ENCODE measurements at places on chromosomes 7 and 10.
A peak's percentile ranks its signal among the peaks of the same experiment; 100 is the strongest.

- DNase-seq: no peak
Measured at GRCh38 chr7:135745703-135746312, 2.8 kb downstream of the FAM180A start.

DNA sequence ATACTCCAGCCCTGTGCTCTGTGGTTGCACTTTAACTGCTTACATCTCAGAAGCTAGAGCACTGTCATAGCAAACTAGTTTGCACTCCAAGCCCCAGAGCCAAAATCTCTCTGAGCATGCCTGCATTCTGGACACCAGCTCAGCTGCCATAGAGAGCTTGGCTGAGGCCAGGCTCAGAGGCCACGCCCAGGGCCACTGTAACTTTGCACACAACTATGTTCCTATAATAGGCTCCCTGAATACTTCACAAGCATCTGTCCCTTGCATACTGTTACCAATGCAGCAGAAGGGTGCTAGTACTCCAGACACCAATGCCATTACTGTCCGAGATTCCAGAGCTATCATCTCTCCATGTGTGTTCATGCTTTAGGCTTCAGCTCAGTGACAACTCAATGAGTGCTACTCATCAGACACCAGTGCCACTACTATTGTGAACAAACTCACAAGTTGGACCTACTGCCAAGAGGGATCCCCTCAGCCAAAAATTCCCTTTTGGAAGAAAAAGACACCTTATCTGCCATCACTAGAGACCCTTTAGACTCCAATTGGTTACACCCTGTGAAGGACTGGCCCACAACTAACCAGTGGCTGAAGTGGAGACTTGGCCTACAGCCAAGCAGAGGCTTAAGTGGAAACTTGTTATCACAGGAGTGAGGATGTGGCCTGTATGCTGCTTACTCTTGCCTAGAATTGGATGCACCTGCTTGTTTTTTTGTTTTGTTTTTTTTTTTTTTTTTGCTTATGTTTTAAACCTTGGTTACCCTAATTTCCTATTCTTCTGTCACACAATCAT lies 211.6 kb upstream of the MAGI2 start:
- DNase-seq: no peak

DNA sequence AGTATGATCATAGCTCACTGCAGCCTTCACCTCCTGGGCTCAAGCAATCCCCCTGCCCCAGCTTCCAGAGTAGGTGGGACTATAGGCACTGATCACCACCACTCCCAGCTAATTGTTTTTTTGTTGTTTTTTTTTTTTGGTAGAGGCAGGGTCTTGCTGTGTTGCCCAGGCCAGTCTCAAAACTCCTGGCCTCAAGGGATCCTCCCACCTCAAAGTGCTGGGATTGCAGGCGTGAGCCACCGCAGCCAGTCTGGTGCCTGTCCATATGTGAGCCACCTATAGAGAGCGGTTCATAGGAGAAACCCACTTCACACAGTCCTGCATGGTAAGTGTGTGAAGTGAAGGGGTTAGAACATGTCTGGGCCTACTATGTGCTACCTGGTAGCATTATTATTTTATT lies 47.5 kb downstream of the SLC29A4 start:
- no peak for DNase-seq

DNA sequence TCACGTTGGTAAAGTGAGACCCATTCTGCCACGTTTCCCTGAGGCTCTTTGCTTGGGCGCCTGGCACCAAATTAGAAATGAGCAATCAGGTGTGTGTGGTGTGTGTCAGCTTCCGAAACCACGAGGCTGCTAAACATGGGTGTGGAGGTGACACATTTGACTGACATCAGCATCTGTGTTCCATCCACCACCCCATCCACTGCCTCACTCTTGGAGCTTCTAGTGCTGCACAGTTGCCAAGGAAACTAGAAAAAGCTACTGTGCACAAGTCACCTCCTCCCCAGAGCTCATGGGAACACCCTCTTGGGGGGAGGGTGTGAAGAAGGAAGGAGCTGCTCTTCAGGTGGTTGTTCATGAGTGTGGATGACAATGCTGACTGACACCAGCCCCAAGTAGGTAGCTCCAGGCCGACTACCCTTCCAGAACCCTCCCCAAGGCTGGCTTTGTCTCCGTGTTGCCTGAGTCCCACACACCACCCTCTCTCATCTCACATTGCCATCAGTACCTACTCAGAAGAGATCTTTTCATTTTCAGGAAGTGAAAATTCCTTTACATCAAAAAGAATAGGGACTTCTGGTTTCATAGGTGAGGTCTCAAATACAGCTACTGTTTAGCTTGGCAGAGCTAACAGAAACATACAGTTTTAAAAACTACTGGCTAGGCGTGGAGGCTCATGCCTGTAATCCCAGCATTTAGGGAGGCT lies 152.2 kb downstream of the TMEM178B start:
- no peak for DNase-seq

GRCh38 chr10:51020200-51020599 lies 54.1 kb upstream of the PRKG1 start:
- DNase-seq: no peak

- no peak for DNase-seq
Measured at GRCh38 chr7:50803359-50804337, 21.0 kb upstream of the GRB10 start.

DNA sequence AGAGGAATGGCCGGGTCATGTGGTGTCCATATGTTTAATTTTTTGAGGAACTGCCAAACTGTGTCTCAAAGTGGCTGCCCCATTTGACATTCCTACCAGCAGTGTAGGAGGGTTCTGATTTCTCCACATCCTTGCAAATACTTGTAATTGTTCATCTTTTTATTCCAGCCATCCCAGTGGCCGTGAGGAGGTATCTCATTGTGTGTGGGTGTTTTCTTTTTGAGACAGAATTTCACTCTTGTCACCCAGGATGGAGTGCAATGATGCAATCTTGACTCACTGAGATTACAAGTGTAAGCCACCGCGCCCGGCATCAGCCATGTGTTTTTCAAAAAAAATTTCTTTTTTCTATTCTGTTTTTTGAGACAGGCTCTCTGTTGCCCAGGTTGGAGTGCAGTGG lies 38.7 kb upstream of the DLG5 start:
- DNase-seq: peak; percentile 65

- DNase-seq: peak; percentile 88
Measured at GRCh38 chr10:98391578-98391991, 23.4 kb downstream of the PYROXD2 start.

DNA sequence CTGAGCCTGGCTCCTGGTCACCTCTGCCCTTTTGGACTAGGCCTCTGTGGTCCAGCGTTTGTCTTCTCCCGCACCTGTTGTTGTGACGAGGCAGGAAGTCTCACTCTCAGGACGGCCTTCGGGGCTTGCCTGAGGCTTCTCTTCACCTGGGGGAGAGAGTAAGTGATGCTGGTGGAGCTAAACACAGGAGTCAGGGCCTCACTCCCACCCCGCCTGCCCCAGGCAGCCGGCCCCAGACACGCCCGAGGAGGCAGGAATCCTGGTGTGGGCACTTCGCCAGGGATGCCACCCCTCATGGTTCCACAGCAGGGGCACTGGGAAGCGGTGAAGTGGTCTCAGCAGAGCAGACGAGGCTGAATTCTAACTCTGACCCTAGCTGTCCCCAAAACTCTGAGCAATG lies 42.4 kb downstream of the IL2RA start:
- no peak for DNase-seq

DNA sequence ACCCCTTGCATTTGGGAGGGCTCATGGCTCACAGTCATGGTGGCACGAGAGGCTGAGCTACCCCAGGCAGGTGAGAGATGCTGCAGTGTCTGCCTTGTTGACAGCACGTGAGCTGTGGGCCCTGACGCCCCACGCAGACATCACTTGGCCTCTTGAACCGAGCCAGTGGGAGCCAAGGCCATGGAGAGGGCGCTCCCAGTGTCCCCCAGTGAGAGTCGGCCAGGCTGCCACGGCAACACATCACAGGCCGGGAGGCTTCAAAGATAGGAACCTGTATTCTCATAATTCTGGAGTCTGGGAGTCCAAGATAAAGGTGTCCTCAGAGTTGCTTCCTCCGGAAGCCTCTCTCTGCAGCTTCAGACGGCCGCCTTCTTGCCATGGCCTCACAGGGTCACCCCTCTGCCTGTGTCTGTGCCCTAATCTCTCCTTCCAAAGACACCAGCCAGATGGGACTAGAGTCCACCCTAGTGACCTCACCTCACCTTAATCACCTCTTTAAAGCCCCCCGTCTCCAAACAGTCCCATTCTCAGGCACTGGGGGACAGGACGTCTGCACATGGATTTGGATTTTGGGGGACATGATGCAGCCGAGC lies 119.6 kb downstream of the KLF6 start:
- no peak for DNase-seq

DNA sequence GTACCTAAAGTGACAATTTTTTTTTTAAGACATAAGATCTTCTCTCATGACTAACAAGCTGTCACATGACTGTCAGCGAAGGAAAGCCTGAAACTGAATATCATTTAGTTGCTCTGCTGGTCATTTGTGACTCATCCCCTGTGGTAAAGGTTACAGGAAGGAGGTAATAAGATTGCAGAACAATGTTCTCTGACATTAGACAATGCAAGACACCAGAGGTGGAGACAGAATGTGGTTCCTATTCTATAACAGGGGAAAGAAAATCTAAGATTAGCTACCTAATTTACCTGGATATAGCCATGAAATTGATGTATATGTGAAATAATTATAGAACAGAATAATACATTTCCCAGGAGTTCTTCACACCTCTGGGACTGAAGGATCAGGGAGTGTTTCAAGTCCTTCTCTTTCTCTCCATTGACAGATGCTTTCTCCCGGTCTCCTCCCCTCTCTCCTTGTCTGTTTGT lies 47.7 kb downstream of the LRGUK start:
- peak; percentile 93 for DNase-seq

DNA sequence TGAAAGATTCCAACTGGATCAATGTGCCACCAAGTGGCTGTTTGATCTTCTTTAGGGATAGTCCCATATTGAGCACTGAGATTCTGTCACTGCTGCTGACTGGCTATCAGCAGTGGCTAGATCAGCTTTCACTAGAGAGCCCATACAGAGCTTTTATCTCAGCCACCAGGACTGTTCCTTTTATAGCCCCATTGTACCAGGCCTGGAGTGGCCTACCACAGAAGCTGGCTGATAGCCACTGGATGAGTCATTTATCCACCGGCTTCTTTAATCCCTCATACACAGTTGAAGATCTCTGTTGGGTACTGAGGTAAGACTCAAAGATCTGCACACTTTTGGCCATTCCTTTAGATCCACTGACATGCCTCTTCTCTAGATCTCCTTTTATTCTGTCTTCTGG lies 1101.1 kb downstream of the SORCS3 start:
- DNase-seq: peak; percentile 4

GRCh38 chr10:44419790-44420549 lies 35.1 kb upstream of the CXCL12 start:
- DNase-seq: no peak

GRCh38 chr7:33452805-33453502 lies 323.6 kb downstream of the BBS9 start:
- no peak for DNase-seq

DNA sequence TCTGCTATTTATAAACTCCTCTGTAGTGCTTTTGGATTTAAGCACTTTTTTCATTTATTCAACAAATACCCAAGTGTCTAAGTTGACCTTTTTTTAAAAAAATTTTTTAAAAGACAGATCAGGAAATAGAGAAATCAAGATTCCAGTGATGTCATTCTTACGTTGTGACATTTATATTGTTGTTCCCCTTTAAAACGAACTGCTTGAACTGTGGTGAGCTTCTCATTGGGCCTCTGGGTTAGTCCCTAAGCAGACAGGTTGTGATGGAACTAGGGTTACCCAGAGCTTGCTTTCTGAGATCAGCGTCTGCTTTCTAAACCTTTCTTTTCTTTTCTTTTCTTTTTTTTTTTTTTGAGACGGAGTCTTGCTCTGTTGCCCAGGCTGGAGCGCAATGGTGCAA lies 22.4 kb downstream of the GATA3 start:
- DNase-seq: no peak

GRCh38 chr7:303425-303824 lies 13.5 kb downstream of the FOXL3 start:
- no peak for DNase-seq

GRCh38 chr7:103809229-103809994 lies 180.0 kb downstream of the RELN start:
- peak; percentile 67 for DNase-seq

GRCh38 chr7:50598460-50599343 lies 33.5 kb upstream of the DDC start:
- no peak for DNase-seq

DNA sequence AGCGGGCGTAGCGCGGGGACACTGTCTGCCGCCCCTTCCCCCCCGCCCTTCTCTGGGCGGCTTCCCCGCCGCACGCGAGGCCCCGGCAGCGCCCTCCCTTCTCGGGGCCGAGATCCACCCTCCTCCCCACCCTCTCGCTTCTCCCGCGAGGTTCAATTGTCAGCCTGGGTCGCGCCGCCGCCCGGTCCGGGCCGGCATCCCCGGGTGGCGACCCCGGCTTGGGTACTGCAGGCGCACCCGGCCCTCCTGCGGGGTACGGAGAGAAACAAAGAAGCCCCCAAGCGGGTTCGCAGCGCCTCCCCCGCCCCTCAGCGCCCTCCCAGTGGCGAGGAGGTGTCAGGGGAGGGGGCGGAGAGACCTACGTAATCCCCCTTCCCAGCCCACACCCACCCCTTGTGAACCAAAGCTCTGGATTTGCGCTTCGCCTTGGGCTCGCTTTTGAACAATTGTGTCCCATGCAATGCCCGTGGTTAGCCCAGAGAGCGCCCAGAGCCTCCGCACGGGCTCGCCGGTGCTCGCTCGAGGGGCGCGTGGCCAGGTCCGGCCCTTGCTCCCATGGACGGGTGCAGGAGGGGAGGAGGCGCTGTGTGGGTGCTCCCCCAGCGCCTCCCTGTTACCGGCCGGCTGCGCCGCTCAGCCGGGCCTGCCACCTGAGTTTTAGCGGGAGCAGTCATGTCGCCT lies 634 bp downstream of the HECW1 start:
- no peak for DNase-seq

GRCh38 chr7:26760501-26760900 lies 103.9 kb downstream of the SKAP2 start:
- DNase-seq: no peak

- peak; percentile 38 for DNase-seq
Measured at GRCh38 chr7:148882841-148883265, 1.2 kb downstream of the EZH2 start.
